ENCODE measurements at places on chromosomes 13 and 19.

GRCh38 chr13:62092536-62092935 is 676.9 kb upstream of the PCDH20 start:
- DNase-seq = no peak

GRCh38 chr13:31094331-31095015 is 67.2 kb downstream of the HSPH1 start:
- DNase-seq = no peak

DNA sequence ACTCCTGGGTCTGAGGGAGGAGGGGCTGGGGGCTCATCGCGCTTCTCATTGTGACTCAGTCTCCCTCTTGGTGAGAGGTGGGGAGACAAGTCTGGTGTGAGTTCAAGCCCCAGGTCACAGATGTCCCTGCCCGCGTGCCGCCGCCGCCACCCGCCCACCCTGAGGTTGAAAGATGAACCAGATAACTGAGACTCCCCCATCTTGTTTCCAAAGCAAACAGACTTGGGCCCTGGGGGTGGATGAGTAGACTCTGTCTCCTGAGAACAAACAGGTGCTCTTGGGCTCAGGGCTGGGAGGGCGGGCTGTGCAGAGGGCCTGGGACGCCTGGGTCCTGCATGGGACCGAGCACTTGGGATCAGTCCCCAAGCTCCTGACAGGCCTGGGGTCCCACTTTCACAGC is 567 bp downstream of the SBK2 start:
- DNase-seq = no peak

- DNase-seq = peak; percentile 47
Observed at GRCh38 chr13:94239135-94239534, 240.3 kb downstream of the DCT start.

DNA sequence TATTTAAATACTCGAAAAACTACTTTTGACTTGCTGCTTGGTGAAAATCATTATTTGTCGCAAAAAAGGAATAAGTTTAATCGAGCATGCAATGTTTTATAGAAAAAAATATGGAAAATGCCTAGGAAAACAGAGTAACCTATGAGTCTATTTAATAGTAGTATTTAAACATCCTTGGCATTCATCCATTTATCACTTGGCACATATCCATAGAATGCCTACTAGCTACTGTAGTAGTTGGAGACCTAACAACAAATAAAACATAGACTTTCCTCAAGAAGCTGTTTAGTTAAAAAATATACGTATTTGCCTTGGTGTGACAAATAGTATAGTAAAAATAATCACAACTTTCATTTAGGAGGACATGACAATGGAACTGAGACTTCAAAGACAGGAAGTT is 302.1 kb downstream of the DIAPH3 start:
- DNase-seq = no peak

GRCh38 chr19:49067554-49067953 is 2.9 kb upstream of the NTF4 start:
- DNase-seq = no peak

DNA sequence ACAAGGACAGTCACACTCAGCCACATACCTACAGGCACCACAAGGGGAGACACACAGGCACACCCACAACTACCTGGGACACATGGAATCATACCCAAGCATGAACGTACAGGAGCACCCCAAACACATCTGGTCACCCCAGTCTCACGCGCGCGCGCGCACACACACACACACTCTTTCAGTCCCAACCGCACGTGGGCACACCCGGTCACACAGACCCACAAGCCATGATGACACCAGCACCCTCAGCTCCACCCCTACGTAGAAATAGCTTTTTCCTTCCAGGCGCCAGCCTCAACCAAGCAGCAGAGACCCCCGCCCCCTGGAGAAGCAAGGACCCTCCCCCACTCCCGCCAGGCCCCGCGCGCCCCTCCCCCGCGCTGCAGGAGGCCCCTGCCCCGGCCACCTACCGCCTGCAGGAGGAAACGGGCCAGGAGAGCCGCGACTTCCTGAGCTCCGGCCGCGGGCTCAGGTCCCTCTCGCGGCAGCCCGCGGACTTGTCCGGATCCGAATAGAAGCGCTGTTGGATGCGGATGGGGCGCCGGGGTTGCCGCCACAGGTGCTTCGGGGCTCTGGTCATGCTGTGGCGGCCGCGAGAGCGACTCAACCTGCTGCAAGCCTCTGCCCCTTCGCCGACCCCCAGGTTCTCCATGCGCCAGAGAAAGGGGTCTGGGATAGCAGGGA is 6.4 kb upstream of the PDE4C start:
- no peak for DNase-seq

GRCh38 chr13:111117961-111118360 is 2.9 kb downstream of the ARHGEF7 start:
- no peak for DNase-seq

DNA sequence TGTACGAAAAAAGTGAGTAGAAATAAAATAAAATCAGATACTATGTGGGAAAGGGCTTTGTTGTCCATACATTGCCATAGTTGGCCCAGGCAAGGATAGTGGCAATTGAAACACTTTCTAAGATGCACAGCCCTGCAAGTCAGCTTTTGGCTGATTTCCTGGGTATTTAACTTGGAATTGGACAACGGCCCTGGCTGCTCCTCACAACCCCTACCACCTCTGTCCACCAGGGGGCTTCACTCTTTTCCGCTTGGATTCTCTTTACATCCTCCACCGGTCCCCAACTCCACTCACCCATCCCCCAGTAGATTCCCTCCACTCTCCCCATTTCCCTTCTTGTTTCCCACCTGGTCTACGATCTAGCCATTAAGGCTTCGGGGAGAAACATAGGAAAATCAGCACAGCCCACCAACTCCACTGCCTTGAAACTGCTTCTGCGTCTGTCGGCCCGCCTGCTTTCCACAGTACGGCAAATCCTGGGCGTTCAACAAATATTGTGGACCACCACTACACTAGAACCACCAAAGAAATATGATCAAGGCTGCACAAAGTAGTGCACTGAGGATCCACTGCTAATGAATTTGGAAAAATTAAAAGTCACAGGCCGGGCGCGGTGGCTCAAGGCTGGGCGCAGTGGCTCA is 48.6 kb upstream of the GTF3A start:
- DNase-seq = peak; percentile 55

DNA sequence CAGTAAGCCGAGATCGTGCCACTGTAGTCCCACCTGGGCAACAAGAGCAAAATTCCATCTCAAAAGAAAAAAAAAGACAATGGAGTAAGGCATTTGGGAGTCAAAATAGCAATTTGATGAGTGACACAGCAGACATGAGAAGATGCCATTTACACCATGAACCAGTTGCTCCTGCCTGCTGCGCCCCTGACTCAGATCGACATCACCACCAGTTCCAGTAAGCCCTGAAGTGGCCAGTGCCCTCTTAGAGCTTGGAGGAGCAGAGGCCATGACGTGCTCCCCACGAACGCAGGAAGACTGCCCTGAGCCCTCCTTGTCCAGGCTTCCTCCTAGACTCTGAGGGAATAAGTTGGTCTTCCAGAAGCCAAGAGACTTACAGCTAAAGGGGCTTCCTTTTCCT is 339.2 kb downstream of the MYO16 start:
- no peak for DNase-seq
